ENCODE measurements at places on chromosomes 11 and 22. TPM values are rescaled to one million over a fixed set of nuclear protein-coding genes. Genes with fewer than 3 reads are reported as not detected.

The NCAM1 gene
- total RNA-seq: 0.16 TPM

The SCUBE1 gene
- 0.33 TPM for total RNA-seq

GRCh38 chr11:103035791-103036434 is 56.0 kb downstream of the DCUN1D5 start:
- H3K4me1 ChIP-seq: no peaks in the 10 kb centered on the region
- no peaks in the 10 kb centered on the region for H3K36me3 ChIP-seq
- peak; percentile 18 for DNase-seq
- H3K27me3 ChIP-seq: no peaks in the 10 kb centered on the region
- H3K4me3 ChIP-seq: no peak overlapping the region

DNA sequence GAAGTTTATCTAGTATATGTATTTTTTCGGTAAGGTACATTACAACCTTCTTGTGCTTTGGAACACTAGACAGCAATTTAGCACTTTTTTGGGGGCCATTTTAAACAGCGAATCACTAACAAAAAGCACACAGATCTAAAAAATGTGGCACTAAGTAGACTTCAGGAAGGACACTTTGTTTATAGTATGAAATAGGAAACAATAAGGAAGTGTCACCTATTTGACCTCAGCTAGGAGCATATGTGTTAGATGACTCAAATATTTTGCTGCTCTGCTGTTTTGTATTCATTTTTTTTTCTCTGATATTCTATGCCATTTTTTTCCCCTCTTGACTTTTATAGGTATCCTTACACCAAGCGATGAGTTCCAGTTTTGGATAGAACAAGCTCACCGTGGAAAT is 5.6 kb downstream of the DYNC2H1 start:
- no peak for DNase-seq
- no peak overlapping the region for H3K4me3 ChIP-seq
- H3K4me1 ChIP-seq: no peaks in the 10 kb centered on the region
- no peaks in the 10 kb centered on the region for H3K27me3 ChIP-seq
- H3K36me3 ChIP-seq: no peaks in the 10 kb centered on the region
- H3K27ac ChIP-seq: no peak overlapping the region

DNA sequence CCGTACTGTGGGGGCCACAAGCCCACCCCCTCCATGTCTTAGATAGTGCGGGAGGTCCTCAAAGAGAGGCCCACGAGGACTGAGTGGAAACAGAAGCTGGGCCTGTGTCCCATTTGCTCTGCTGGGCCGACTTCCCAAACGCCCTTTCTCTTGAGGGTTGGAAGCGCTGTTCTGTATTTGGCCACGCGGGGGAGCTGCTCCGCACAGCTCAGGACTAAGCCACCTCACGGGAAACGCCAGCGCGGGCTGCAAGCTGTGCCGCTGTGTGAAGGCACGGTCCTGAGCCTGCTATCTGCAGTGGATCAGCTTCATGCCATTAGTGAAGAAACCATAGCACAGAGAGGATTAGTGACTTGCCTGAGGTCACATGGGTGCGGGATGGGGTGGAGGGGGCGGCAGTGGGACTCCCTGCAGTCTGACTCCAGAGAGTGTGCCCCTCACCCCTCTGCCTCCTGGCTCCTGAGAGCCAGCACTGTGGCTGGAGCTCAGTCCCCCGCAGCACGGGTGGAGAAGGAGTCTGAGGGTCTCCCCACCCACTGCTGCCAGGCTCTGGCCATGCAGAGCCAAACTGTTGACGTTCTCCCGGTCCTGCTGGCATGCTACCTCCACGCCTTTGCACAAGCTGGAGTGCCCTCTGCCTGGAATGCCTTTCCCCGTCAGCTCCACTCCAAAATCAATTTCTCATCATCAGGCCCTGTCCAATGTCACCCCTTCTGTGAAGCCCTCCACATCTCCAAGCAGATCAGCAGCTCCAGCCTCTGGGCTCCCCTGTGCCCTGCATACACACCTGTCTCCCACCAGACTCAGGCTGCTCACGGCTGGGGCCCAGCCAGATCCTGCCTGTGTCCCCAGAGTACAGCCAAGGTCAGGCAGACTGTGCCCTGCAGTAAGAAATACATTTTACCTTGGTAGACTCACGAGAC is 51.5 kb upstream of the LRRC32 start:
- H3K4me1 ChIP-seq: peaks cover 7% of the 10 kb centered on the region
- no peak overlapping the region for H3K27ac ChIP-seq
- peak; percentile 57 for DNase-seq
